Activated T-cell treated with anti-CD3 and anti-CD28 coated beads, Interleukin-2, amount 50 U/mL, for 72 hours (primary cell): ENCODE measurements at places on chromosomes 11 and 22. TPM values are rescaled to one million over a fixed set of nuclear protein-coding genes. Genes with fewer than 3 reads are reported as not detected.

DNA sequence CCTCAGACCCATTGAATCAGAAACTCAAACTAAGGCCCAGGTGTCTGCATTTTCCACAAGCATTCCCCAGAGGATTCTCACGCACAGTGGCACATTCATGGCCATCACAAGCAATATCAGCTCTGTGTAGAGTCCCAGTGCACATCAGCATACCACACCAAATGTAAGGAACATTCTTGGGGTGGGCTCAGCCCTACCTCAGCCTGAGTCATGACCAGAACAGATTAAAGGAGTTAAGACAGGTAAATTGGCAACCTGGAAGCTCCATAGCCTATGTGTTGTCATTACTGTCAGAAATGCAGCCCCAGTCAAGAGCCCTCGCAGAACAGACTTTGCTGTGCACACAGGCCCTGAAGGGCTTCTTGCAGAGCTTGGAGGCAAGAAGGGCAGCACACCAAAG, 53.1 kb downstream of the OPCML start:
- no peak for DNase-seq

DNA sequence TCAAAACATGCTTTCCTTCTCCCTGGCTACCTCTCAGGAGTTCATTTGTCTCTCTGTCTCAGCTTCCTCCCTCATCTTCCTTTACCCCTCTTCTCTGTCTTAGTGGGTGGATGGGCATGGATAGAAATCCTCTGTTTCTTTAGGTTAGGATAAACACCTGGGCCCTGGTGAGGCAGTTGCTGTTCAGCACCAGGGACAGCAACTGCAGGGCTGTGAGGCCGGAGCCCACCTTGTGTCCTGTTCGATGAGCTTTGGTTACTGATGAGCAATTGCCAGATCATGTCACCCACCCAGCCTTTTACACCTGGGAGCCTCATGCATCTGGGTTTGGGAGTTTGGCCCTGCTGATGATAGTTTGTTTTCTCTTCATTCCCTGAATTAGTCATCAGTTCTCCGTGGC, 6.1 kb upstream of the CRYBB3 start:
- no peak for DNase-seq

GRCh38 chr11:117005758-117006157, 92.5 kb downstream of the SIK3 start:
- DNase-seq, result no peak

- DNase-seq, result no peak
Observed at GRCh38 chr11:61334434-61335354, 1.7 kb downstream of the TKFC start.

Gene OR5P2
- total RNA-seq, result not detected
